ENCODE measurements at places on chromosomes 16 and 17.

- no peak for DNase-seq
Observed at GRCh38 chr16:24189941-24190340, 66.2 kb upstream of the CACNG3 start.

GRCh38 chr16:9049241-9049640 lies 42.2 kb upstream of the HAPSTR1 start:
- no peak for DNase-seq

GRCh38 chr17:50684612-50685333 lies 22.9 kb downstream of the ANKRD40 start:
- DNase-seq = no peak

DNA sequence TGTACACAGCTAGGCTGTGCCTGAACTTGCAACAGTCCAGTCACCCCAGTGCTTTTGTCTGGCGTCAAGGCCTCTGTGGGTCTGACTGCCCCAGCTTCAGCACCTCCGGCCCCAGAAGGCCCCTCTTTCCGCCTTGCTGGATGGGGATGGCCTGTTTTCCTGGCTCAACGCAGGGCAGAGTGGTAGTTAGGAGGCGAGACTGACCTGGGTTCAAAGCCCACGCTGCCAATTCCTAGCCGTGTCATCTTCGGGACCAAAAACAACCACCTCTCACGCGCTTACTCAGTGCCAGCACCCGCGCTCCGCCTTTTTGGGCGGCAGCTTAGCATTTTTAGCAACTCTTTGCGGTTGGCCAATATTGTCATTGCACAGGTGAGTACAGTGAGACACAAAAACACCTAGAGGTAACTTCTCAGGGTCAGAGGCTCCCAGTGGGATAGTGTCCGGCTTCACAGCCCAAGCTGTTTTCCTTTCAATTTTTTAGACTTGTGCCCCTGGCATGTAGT lies 4.6 kb downstream of the MYBBP1A start:
- no peak for DNase-seq

DNA sequence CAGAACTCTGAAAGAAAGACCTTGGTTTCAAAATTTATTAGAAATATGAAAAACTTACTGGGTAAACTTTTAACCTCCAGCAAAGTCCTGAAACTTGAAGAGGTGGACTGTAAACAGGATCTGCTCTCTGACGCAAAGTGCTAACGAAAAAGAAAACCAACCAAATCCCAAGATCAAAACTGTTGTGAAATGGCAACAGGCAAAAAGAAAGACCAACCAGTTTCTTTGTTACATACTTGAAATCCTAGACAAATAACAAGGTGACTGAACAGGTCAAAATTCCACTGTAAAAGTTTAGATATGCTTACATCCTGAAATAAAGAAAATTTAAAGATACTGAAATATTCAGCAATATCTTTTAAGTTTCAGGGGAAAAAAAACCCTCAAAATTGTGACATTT lies 44.2 kb downstream of the TRIM37 start:
- DNase-seq = no peak

DNA sequence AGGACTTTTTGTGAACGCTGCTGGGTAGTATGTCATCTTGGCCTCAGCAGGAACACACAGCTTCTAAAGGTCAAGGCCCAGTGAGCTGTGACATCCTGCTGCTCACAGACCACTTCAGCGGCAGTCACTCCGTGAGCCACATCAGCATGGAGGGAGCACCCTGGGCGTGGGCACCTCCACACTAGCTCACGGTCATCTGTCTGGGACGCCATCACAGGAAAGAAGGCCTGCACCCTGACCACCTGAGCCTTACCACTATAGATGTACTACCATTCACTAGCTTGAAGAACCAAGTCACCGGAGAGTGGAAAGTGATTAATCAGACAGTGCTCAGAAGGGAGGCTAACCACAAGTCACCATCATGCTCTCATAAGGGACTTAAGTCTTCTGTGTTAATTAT lies 3.3 kb downstream of the AXIN1 start:
- DNase-seq = no peak

DNA sequence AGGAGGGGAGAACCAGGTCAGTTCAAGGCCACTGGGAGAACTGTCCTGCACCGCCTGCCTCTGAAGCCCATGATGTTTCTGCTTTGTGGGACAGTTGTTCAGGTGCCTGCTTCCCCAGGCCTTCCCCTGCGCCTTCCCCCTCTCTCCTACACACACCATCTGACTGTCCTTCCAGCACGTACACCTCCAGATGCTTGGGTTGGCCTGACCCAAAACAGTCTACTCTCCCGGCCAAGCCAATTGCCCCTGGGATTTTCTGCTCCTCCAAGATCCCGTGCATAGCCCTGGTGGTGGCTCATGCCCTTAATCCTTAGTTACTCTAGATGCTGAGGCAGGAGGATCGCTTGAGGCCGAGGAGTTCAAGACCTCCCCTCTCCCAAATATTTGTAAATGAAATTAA lies 684 bp upstream of the RSAD1 start:
- no peak for DNase-seq

GRCh38 chr16:641326-642188 lies at the start of gene MCRIP2:
Gene MCRIP2 (plus strand): TSS chr16:641828. CDS start chr16:641992, 164 bp downstream.
- DNase-seq = peak; percentile 26

DNA sequence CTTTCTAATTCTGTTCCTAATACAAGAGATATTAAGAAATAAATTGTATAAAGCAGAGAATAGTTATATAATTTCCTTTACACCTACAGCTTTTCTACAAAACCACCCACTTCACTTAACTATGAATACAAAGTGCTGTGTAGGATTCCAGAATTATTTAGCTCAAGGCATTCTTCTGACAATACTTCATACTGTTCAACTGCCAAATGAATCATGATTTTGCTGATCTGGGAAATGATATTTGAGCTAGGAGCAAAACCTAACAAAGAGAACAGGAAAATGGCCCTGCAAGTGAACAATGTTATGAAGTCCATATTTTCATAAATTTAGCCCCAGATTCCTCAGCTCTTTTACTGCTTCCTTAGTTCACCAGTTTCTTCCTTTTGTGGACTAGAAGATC lies 12.9 kb downstream of the BBS2 start:
- DNase-seq = no peak

DNA sequence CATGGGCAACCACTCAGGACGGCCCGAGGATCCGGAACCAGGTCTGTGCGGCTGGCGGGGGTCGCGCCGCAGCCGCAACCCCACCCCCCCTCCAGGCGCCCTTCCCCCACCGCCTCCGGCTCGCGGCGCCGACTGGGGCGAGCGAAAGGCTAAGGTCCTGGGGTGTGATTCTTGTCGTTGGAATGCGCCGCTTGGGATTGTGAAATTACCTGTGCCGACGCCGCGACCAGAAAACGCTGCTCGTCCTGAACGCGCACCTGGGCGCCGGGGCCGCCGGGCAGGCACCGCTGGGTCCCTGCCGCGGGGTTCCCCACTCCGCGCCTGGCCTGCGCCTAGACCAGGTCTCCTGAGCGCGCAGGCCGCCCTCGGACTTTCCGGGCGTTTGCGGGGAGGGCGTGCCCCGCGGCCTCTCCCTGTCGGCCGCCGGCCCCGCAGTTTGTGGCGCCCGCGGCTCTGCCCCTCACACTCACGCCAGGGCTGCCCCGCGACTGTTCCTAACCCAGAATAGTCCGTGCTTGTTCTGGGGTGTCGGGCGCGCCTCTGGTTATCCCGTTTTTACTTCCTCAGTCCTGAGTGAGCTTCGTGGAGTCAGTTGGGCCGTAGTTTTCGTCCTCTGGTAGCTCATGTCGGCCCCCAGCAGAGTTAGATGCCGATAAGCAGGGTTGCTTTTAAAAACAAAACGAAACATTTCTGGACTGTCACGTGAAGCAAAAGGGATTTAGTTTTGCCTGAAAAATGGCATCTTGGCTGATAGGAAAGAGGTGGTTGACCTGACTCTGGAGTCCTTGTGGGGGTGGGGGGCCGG lies 147.2 kb downstream of the SPECC1 start:
- DNase-seq = peak; percentile 23

DNA sequence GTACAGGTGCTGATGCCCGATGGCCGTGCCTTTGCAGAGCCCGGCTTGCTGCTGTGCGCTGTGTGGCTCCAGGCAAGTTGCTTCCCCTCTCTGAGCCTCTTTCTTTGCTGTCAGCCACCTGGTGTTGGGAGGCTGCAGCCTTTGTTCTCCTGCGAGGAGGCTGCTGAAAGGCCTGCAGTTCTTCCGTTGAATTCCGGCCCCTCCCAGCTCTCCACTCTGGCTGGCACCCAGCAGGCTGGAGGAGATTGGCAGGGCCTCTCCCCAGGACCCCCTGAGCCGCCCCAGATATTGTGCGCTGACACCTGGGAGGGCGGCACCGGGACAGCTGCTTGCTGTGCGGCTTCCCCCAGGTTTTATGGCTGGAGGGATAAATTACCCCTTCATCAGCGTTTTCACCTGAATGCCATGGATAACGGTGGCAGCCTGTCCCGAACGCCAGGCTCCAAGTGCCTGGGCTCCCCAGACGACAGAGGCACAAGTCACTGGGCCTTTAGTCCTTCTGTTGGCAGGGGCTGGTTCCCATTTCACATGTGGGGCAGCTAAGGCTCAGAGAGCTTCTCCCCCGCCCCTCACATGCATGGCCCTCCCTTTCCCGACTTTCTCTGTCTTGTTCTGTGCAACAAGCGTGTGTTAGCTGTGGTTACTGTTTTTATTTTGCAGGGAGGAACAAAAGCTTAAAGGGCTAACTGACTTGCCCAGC lies 35.1 kb upstream of the GSE1 start:
- no peak for DNase-seq

- no peak for DNase-seq
Observed at GRCh38 chr16:57299009-57299718, 14.7 kb upstream of the PLLP start.

GRCh38 chr17:82366749-82367148 lies 4.8 kb upstream of the UTS2R start:
- DNase-seq = peak; percentile 6

DNA sequence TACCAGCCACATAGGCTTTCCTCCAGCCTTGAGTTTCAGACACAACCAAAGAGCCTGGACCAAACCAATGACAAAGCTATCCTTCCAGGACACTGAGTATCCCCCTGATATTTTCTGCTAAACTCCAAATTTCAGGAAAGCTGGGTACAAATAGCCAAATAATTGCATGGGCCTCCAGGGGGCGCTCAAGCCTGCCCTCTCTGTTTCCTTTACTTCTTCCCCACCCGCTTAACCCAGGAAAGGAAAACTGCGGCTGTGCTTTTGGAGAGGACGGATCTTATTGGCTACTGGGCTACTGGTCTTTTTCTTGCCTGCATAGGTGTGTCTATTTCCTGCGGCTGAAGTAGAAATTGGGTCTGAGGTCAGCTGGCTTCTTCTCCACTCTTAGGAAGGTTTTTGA lies 30.1 kb downstream of the GNGT2 start:
- DNase-seq = peak; percentile 19

DNA sequence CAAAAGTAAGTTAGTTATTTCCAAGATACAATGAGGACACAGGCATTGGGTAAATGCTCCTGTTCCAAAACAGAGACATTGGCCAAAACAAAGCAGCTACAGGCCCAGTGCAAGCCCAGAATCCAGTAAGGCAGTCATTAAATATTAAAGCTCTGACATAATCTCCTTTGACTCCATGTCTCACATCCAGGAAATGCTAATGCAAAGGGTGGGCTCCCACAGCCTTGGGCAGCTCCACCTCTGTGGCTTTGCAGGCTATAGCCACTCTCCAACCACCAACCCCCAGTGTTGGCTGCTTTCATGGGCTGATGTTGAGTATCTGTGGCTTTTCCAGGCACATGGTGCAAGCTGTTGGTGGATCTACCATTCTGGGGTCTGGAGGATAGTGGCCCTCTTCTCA lies 733.4 kb upstream of the SOX9 start:
- DNase-seq = no peak

DNA sequence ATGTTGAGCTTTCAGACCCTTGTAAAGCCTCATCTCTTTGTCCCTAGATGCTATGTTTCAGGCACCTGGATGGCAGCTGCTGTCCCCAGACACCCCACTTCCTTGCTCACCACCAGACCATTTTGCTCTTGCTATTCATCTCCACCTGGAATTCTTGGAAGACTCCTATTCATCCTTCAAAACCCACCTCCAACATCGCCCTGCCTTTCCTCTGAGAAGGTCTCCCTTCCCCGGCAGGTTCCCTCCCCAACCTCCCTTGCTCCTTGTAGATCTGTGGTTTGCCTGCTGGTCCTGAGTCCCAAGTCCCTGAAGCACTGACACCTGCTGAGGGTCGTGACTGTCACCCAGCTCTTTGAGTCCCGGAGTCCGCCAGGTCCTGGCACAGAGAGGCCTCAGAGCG lies 9.9 kb downstream of the ZNF469 start:
- no peak for DNase-seq
